ENCODE measurements at places on chromosomes 4 and X.

DNA sequence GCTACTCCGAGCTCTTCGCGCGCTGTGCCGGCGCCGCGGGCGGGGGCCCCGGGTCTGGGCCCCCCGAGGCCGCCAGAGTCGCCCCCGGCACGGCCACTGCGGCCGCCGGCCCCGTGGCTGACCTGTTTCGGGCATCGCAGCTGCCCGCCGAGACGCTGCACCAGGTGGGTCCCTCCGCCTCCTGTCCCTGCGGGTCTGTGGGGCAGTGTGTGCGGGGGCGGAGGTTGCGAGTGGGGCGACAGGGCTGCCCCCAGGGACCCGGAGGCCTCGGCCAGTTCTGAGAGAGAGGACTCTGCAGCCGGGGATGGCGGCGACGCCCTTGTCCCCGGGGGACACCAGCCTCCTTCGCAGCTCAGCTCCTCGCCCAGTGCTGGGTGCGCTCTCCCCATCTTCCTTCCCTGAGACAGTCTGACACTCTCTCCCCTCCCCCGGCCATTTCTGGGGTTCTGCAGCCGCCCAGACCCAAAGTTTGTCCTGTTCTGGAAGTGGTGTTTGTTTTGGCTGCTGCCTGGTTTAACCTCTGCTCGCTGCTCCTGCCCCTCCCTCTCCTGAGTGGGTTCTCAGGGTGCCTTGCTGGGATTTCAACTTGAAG lies 609 bp downstream of the REPS2 start:
- no peak for DNase-seq

- DNase-seq = no peak
Observed at GRCh38 chrX:55486736-55487135, 2.9 kb downstream of the USP51 start.

- DNase-seq = no peak
Observed at GRCh38 chrX:104430072-104430741, 135.8 kb upstream of the IL1RAPL2 start.

GRCh38 chrX:109346491-109346890 lies 135.4 kb downstream of the GUCY2F start:
- no peak for DNase-seq

DNA sequence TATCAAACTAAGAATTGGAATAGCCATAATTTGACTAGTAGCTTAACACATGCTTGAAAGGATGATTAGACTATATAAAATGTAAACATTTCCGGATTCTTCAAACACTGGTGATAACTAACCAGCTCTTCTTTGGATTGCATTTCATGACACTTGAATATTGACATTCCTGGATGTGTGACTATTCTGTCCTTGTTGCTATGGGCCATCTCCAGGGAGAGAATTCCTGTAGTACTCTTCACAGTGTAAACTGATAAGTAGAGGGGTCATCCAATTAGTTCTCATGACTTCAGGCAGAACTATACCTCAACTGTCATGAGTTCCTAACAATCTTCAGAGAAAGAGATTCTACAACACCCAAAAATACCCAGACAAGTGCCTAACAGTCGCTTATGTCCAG lies 1026.7 kb upstream of the TENM3 start:
- no peak for DNase-seq

DNA sequence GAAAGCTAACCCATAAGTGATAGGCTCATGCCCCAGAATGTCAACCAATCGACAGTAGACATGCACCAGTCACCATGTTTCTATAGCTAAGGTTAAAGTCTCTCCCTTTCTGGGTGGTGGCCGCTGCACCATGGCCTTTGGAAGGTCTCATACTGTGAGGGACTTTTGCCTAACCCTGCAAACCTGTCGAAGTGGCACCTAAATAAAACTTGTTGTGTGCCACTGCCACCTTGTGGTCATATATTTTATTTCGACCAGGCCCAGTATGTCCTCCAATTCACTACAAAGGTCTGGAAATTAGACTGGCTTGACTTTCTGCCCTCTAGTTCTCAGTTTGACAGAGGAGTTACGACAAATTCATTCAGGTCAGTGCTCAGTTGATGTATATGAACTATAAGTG lies 163.1 kb downstream of the SMARCA1 start:
- peak; percentile 21 for DNase-seq

GRCh38 chr4:73068491-73069337 lies 802 bp downstream of the COX18 start:
- DNase-seq = peak; percentile 59

- peak; percentile 27 for DNase-seq
Observed at GRCh38 chr4:101287324-101287723, 60.0 kb downstream of the PPP3CA start.

DNA sequence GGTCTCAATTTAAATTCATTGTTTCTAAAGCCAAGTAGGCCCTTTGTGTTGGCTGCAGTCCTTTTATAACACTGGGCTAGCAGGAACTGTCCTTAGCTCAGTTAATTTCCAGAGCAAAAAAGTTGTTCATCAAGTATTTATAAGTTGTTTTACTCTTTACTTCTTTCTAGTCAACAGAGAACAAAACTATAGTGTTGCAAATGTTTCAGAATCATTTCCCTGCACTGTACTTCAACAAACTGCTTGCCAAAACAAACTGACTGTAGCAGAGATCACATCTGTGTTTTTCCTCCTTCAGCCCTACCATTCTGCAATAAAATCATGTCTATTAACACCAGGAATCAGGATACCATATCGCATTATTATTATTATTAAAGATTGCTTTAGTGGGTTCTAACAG lies 168.5 kb upstream of the SH3RF1 start:
- DNase-seq = peak; percentile 67

DNA sequence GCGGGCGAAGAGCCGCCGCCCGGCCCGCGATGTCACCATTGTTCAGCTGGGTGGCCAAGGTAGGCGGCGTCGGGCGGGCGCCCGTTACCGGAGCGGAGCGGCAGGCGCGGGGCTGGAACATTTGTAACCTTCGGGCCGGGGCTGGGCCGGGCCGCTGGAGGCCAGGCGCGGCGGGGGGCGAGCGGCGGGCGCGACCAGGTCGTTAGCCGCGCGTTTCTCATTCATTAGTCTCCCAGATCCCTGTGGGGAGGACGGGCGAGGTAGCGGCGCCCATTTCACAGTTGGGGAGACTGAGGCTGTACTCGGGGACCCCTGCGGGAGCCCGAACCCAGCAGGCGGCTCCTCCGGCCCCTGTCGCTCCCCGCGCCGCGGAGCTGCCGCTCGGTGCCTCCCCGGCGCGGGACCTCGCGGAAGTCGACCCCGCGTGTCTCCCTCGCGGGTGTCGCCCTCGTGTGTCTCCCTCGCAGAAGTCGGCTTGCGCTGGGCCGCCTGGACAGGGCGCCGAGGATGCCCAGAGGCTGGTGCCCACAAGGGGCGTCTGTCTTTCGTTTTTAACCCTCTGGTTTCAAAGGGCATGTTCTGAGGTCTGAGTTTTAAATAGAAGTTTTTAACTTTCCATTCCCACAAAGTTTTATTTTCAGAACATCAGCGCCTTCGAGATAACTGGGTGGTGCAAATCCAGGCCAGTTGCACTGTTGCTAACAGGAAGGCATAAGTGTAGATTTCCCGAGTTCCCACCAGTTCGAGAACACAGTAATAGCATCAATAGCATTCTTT lies 17.5 kb downstream of the PTTG2 start:
- DNase-seq = peak; percentile 26

GRCh38 chr4:7156328-7156727 lies 36.0 kb upstream of the SORCS2 start:
- DNase-seq = no peak

- DNase-seq = no peak
Observed at GRCh38 chrX:39299615-39300014, 498.4 kb downstream of the MID1IP1 start.

DNA sequence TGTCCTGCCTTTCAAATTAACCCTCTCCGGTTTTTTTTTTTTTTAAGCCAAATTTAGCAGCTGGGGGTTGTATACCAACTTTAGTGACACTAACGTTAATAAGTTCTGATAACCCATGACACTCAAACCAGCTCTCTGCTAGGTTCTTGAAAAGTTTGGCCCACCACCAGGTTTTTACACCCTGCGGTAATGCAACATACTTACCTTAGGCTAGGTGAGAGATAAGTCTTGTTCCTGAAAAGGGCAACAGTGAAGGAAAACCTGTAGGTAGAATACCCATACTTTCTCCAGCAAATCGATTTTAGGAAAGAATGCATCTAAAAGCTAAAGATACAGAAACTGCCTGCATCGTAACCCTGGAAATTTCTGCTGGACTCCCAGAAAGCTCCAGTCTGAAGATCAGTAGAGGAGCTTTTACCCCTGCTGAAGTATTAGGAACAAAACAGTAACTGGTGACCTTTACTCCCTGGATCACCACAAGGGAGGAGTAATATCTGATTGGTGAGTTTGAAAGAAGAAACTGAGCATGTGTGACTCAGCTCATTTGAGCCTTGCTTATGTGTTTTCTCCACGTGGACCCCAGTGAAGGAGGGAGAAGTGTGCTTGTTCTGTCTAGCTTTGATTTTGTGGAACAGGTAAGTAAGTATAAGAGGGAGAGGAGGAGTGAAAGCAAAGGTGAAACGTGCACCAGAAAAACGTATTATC lies 34.4 kb upstream of the COX18 start:
- no peak for DNase-seq

GRCh38 chr4:147418226-147418625 lies 62.7 kb upstream of the EDNRA start:
- no peak for DNase-seq

GRCh38 chr4:18041114-18041513 lies 19.6 kb upstream of the LCORL start:
- DNase-seq = no peak

DNA sequence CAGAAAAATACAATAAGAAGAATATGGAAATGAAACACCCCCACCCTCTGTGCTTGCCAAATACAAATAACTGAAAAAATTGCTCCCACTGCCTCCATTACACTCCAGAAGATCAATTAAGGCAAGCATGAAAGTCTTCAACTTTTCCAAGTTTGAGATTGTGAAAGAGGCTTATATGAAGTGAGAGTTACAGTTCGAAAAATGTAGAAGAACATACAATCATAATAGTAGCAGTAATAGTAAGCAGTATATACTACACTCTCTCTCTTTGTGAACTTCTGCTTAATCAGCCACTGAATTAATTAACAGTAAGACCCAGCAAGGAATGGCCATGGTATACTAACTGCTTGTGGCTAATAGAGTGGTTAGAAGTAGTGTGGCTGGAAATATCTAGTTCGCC lies 923.2 kb downstream of the RPA4 start:
- no peak for DNase-seq

DNA sequence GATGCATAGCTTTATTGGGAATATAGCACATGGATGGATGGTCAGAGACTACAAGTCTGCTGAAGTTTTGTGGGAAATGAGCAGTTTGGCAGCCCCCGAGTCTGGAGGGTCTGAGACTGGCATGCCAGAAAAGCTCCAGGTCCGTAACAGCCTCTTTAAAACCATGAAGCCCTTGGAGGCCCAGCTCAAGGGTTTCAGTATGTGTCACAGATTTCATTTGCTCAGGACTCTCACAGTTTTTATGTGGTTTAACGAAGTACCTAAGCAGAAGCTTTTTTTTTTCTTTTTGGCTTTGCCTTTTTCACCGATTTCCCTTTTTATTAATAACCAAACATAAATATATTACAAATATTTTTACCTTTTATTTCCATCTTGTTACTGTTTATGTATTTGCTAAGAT lies 30.6 kb upstream of the TMEM184C start:
- DNase-seq = no peak

DNA sequence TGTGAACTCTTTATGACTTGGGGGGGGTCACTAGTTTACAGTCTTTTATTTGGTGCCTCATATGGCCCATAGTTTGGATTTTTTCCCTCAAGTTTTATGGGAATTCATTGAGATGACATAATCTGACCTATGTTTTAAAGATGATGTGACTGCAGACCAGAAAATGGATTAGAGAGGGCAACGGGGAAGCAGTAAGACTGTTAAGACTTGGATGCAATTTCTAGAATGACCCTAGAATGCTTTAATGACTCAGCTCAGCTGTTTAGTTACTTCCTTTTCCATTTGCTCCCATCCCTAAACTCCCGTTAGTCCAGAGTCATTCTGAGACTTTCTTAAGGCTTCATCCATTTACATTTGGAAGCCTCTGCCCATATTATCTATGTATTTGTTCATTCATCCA lies 59.9 kb upstream of the PDGFRA start:
- no peak for DNase-seq

DNA sequence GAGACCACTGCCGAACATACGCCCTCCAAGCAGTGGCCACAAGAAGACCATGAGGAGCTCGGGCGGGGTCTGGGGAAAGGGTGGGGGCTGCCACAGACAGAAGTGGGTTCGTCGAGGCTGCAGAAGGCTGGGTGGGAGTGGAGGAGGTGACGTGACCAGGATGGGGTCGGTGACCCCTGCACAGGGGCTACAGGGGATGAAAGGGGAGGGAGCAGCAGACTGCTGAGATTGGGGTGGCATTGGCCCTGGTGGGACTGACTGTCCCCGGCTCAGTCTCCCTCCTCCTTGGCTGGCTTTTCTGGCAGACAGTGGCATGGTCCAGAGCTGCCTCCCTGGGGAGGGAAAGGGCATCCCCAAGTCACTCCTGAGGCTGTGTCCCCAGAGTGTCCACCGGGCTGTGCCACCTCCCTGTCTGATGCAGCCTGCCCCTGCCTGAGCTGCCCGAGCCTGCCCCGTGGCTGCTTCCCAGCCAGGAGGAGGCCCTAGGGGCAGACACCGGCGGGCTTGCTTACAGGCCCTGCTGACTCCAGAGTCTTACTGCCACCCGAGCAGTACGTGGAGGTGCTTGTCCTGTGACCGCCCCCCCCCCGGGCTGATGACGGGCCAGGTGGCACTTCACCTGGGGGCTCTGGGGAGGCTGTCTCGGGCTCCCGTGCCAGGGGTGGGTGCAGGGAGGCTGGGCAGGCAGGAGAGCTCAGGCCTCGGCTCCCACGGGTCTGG lies 7.2 kb downstream of the SH3BP2 start:
- DNase-seq = no peak

GRCh38 chr4:4647041-4647440 lies 105.2 kb upstream of the STX18 start:
- DNase-seq = no peak

DNA sequence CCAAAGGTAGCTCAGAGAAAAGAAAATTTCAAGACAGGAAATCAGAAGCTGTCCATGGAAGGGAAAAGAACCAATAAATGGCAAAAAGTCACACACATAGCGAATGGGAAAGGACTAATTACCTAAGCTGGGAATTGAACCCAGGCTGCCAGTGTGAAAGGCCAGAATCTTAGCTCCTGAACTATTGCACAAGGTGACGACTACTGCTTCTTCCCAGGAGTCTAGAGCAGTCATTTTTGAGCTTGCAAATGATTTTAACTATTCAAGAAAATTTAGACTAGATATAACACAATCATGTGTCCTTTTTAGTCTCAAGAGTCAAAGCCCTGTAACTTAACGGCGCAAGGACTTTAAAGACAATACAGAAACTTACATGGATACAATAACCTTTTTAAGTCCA lies 34.1 kb upstream of the ZNF81 start:
- no peak for DNase-seq

DNA sequence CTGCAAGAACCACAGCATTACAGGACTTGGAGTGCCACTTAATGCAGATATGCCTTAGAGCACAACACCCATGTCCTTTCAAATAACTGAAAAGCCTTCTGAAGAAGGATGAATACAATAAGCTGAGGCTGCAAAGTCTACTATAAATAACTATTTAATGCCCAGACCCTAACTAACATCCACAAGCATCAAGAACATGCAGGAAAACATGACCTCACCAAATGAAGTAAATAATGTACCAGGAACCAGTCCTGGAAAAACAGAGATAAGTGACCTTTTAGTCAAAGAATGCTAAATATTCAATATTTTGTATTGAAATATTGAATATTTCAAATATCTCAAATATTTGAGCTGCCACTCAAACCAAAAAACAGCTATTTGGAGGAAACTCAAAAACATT lies 16.9 kb downstream of the ACTRT1 start:
- peak; percentile 65 for DNase-seq

Data from dermis microvascular lymphatic vessel endothelial cell (primary cell).